CD4-positive, alpha-beta memory T cell (primary cell): ENCODE measurements at places on chromosomes 4 and X.
A peak's percentile ranks its signal among the peaks of the same experiment; 100 is the strongest.

DNA sequence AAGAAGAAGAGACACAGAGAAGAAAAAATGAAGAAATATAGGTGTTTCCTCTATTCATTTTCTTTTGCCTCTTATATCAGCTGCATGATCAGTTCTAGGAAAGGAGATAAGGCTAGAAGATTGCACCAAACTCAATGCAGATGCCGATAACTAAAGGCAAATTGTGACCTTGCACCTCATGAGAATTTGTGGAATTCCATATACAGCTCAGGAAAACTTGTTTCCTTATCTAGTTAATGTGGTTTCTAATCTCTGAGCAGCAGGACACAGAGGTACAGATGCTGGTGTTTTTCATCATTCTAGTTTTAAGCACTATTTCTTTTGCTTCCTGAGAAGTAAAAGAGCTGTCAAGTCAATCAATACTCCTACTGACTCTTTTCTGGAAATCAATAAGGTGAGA, 104.6 kb upstream of the NWD2 start:
- DNase-seq: no peak
- H3K36me3 ChIP-seq: no peaks in the 10 kb centered on the region
- H3K27me3 ChIP-seq: no peaks in the 10 kb centered on the region
- no peaks in the 10 kb centered on the region for H3K4me1 ChIP-seq
- no peak overlapping the region for H3K4me3 ChIP-seq

GRCh38 chr4:177275999-177276398, 33.7 kb upstream of the NEIL3 start:
- no peak overlapping the region for H3K27ac ChIP-seq
- no peak overlapping the region for H3K4me3 ChIP-seq
- DNase-seq: no peak

- H3K27ac ChIP-seq: no peak overlapping the region
- H3K4me1 ChIP-seq: no peaks in the 10 kb centered on the region
- no peak overlapping the region for H3K4me3 ChIP-seq
- DNase-seq: no peak
Measured at GRCh38 chr4:41154010-41154813, 60.1 kb downstream of the APBB2 start.

DNA sequence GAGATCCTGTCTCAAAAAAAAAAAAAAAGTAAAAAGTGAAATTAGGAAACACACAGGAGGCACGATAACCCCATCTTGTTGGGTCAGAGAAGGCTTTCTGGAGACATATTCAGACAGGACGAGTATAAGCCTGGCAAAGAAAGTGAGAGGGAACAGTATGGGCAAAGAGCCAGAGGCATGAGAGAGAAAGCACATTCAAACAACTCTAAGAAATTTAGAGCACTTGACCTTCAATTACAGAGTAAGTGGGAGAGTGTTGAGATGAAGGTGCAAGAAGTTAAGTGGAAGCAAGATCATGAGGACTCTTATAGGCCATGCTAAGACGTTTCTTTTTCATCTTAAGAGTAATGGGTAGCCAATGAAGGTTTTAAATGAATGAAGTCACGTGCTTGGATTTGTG, 70.4 kb downstream of the ELOVL6 start:
- no peak overlapping the region for H3K27ac ChIP-seq
- no peaks in the 10 kb centered on the region for H3K36me3 ChIP-seq
- H3K27me3 ChIP-seq: no peaks in the 10 kb centered on the region
- DNase-seq: no peak

- H3K36me3 ChIP-seq: no peaks in the 10 kb centered on the region
- no peaks in the 10 kb centered on the region for H3K4me1 ChIP-seq
- H3K27me3 ChIP-seq: no peaks in the 10 kb centered on the region
- no peak for DNase-seq
Measured at GRCh38 chrX:81082649-81083048, 119.1 kb downstream of the HMGN5 start.

GRCh38 chrX:19496711-19497110, 18.6 kb downstream of the MAP3K15 start:
- H3K36me3 ChIP-seq: no peaks in the 10 kb centered on the region
- no peak for DNase-seq
- no peak overlapping the region for H3K27ac ChIP-seq
- H3K27me3 ChIP-seq: no peaks in the 10 kb centered on the region
- no peak overlapping the region for H3K4me3 ChIP-seq
- no peaks in the 10 kb centered on the region for H3K4me1 ChIP-seq

GRCh38 chr4:182384631-182385091, 141.5 kb downstream of the TENM3 start:
- no peaks in the 10 kb centered on the region for H3K27me3 ChIP-seq
- DNase-seq: no peak
- H3K36me3 ChIP-seq: no peaks in the 10 kb centered on the region
- H3K4me1 ChIP-seq: no peaks in the 10 kb centered on the region
- H3K27ac ChIP-seq: no peak overlapping the region
- H3K4me3 ChIP-seq: no peak overlapping the region

DNA sequence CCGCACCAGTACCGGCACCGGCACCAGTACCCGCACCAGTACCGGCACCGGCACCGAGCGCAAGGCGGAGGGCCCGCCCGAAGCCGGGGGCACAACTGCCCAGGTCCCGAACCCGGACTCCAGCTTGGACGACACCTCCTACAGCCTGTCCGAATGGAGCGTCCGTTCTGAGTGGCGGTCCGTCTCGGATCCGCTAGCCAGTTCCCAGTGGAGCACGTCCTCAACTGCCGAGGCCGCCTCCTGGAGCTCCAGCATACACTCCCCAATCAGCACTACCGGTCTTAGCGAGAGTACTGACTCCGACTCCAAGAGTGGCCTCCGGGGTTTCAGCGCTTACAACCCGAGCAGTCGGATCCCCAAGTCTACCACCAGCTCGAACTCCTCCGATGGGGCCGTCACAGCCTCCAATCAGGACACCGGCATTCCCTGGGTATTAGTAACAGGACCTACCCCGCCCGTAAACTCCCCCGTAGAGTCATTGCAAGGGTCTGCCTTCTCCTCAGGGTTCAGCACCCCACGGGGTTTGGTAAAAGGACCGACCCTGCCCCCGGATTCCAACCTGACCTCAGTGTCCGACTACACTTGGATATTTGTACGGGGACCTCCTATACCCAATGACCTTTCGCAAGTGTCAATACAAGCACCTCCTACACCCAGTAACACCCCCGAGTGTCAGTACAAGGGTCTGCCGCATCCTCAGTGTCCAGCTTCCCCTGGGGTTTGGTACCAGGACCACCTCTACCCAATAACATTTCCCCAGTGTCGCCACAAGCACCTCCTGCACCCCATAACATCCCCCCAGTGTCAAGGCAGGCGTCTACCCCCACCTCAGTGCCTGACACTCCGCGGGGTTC, 721 bp upstream of the MAOA start:
- no peaks in the 10 kb centered on the region for H3K4me1 ChIP-seq
- no peaks in the 10 kb centered on the region for H3K27me3 ChIP-seq
- no peaks in the 10 kb centered on the region for H3K36me3 ChIP-seq
- peak overlapping the region; percentile 67 for H3K27ac ChIP-seq
